ENCODE measurements at places on chromosomes 4 and X.

- no peak for DNase-seq
Measured at GRCh38 chr4:122815248-122815647, 11.4 kb upstream of the FGF2 start.

GRCh38 chrX:118355225-118355920 lies 9.5 kb downstream of the WDR44 start:
- DNase-seq, result no peak

- no peak for DNase-seq
Measured at GRCh38 chr4:32258986-32259385, 1538.8 kb downstream of the PCDH7 start.

DNA sequence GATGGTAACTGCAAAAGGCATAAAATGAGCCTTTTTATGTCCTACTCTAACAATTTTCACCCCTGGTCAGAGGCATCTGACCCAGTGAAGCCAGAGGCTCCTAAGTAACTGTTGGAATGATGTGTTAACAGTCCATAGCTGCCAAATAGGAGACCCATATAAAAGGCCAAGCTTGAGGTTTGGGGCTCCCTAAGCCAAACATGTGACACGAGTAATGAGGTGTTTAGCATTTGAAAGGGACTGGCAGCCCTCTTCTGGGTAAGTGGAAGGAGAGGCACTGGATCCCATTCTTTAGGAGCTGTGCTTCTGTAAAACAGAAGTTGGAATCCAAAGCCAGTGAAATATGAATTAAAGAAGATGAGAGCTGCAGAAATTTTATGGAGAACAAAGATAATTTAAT lies 100.6 kb upstream of the PNPLA4 start:
- no peak for DNase-seq

GRCh38 chrX:150692831-150693724 lies at the start of gene MTMR1:
Gene MTMR1, plus strand, starts transcription at chrX:150693396. Its CDS starts 135 bp downstream, at chrX:150693531.
- peak; percentile 58 for DNase-seq

GRCh38 chr4:129264008-129264657 lies 168.2 kb downstream of the C4orf33 start:
- no peak for DNase-seq

GRCh38 chr4:38378478-38378877 lies 285.5 kb upstream of the KLF3 start:
- DNase-seq, result no peak

DNA sequence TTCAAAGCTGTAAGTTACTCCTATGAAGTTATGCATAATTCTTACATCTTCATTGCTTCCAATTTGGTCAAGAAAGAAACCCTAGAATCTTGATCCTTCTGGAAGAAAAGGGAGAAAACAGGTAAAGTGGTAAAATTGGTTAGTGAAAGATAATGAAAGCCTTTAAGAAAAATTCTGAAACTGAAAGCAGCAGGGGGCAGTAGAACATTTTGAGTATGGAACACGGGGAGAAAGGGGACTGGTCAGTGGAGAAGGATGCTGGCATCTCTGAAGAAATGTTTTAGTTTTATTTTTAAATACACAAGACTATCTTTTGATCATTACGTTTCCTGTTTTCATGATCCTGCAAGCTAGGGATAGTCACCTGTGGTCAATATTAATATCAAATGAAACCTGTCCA lies 54.3 kb downstream of the SLIT2 start:
- DNase-seq, result no peak

DNA sequence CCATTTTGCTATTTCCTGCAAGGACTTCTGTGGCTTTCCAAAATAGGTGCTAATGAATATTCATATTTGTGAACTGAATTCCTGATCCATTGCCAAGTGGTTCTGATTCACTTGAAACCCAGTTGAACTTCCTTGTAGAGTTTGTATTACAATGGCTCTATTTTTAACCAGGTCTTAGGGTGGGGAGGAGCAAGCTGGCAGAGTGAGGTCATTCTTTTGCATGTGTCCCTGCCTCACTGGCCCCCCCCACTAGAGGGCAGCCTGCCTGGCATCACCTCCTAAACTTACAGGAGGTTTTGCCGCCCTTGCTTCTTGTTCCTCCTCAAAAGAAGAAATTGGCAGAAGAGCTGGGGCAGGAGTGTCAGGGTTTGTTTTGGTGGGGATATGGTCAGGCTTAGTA lies 10.5 kb downstream of the PTTG2 start:
- peak; percentile 62 for DNase-seq

DNA sequence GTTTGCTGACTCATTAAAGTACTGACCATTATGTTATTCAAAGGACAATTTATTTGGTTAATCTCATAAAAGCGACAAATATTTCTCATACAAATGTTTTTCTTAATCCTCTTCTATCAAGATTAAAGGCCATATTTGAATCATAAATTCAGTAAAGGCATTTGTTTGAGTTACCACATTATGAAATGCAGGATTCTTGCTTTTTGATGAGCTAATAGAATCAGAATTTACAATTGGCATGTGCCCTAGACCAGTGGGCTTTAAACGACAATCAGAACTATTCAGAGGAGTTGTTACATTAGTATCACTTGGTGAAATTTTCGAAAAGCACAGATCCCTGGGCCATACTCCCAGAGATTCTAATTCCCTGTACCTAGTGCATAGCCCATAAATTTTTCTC lies 55.3 kb downstream of the KLHL4 start:
- no peak for DNase-seq

- no peak for DNase-seq
Measured at GRCh38 chr4:149095811-149096210, 653.6 kb upstream of the NR3C2 start.

DNA sequence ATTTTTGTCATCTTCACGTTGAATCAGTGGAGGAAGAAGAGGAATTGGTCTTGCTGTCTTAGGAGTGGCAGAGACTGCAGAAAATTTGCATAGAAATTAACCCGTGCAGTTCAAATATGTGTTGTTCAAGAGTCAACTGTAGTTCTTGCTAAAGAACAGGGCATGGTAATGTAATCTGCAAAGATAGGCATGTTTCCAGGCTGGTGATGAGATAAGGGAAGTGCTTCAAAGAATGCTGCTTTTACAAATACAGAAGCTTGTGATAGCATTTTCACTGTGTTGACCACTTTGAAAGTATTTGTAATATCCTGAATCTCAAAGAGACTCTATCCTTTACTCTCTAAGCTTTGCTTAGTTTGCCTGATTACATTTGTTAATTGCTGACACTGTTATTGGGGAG lies 60.1 kb downstream of the PRRG1 start:
- no peak for DNase-seq

- no peak for DNase-seq
Measured at GRCh38 chr4:47372561-47372960, 90.9 kb downstream of the COMMD8 start.

- DNase-seq, result no peak
Measured at GRCh38 chr4:147736458-147736857, 4.6 kb downstream of the ARHGAP10 start.

DNA sequence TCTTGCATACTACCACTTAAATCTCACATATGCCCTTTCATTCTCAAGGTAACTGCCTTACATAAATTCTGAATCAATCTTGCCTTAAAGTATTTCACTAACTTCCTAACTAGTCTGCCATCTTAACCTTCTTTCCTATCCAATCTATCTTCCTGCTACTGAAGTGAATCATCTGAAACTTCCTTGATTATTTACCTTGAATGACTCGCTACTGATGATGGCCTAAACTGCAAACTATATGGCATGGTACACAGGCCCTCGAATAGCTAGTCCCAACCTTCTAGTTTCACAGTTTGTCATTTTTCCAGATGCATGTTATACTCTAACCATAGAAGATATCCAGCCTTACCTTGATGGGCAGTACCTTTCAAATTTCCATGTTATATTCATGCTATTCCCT lies 19.9 kb downstream of the PHKA1 start:
- no peak for DNase-seq

- DNase-seq, result no peak
Measured at GRCh38 chr4:70674191-70674590, 7.9 kb upstream of the JCHAIN start.

DNA sequence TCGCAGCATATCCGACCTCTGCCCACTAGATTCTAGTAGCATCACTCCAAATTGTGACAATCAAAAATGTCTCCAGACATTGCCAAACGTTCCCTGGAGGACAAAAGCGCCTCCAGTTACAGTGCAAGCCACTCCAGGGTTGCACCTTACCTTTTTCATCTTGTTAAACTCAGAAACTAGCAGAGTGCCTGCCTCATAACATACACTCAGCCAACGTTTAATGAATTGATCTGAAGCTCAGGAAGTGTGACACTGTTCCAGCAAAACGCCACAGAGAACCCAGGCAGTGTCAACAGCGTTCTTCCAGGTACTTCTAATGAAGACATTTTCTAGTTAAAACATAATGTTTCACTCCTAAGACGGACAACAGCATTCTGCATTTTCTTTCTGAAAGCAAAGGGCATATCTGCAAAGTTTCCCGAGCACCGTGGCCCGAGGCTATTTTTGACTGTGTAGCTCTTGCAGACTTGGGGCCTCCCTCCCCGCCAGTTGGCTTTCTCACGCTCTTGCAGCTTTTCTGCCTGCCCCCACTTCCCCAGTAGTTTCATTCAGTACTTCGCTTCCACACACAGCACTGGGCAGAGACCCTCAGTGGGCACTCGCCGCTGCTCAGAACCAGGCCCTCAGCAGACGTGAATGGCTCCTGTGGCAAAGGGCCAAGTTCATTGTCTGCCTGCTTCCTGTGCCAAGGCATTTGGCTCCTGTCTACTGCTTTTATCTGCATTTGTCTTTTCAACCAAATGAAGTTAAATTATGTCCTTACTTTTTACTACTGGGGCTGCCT lies 133.4 kb upstream of the TTC29 start:
- no peak for DNase-seq

- DNase-seq, result no peak
Measured at GRCh38 chrX:14013054-14013453, 16.6 kb downstream of the GEMIN8 start.

DNA sequence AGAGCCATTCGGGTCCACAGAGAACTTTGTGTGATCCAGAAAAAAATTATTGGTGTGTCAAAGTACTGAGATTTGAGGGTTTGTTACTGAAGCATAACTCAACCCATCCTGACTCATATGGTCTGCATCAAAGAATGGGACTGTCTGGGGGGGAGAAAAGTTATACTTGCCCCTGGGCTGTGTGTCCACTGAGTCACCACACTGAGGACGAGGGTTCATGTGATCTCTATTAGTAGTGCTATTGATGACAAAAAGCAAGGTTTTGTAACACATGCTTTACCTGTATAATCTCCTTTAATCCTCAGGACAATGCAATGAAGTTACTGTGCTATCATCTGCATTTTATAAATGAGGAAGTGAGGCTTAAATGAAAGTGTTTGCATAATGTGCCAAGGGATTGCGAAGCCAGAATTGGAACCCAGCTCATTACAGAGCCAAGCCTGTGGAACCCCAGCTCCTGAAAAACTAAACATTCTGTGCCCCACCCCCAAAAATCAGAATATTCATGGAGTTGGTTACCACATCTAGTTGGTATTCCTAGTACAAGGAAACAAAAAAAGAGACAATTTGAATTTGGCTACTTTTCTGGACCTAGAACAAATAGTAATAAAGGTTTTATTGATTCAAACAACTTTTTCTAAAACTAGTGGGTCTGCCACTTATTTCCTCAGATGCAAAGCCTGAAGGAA lies 31.2 kb downstream of the CCDC149 start:
- DNase-seq, result no peak

GRCh38 chr4:110671679-110672078 lies 48.8 kb upstream of the PITX2 start:
- DNase-seq, result no peak

- DNase-seq, result no peak
Measured at GRCh38 chr4:26815199-26815598, 45.4 kb upstream of the STIM2 start.

DNA sequence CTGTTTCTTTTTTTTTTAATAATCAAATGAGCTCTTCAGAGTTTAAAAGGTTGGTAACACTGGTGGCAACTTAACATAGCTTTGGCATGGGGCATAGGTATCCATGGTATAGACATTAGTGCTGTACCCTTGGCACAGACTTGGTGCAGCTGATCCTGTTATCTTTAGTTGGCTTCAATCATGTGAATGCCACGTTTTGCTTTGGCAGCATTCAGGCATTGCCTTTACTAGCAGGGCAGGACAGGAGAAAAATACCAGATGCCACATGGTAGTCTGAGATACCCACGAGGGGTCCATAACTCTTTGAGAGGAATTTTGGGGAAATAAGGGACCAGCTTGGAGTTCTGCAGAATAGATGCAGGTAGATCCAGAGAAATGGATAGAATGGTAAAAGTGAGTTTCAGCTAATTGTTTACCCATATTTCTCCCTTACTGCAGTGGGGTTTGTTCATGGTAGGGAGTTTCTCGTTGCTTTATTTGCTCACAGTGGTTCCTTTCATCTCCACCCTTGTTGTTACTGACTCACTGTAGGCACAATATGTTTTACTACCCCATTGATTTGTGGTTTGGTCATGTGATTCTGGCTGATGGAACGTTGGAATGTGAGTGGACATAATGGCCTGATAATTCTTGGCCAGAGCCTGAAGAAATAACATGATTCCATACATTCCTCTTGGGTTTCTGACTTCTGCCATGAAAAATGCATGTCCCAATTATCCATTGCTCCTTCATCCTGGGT lies 342.7 kb downstream of the GLUD2 start:
- no peak for DNase-seq

GRCh38 chr4:126799971-126800574 lies 832.7 kb upstream of the INTU start:
- DNase-seq, result no peak

GRCh38 chr4:53734584-53735353 lies 143.5 kb upstream of the LNX1 start:
- no peak for DNase-seq

DNA sequence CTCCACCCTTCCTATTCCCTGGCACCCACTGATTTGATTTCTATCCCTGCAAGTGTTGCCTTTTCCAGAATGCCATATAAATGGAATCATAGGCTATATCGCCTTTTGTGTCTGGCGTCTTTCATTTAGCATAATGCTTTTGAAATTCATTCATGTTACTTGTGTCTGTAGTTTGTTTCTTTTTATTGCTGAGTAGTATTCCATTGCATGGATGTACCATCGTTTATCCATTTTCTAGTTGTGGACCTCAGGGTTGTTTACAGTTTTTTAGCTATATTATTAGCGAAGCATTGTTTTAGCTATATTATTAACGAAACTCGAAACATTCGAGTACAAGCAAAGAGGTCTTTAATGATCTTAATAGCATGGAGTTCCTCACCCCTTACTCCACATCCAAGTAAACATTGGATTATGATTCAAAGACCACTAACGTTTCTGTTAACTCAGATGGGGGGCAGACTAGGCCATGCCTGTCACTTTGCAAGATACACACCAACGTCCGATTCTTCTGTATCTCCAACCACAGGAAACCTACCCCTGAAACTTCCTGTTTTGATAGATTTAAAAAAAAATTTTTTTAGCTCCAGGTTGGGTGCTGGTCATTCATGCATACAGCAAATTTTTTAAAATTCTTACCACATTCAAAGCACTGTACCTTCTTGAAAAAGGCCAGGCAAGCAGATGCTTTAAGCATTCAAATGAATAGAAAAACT lies 1.1 kb downstream of the DCK start:
- no peak for DNase-seq

DNA sequence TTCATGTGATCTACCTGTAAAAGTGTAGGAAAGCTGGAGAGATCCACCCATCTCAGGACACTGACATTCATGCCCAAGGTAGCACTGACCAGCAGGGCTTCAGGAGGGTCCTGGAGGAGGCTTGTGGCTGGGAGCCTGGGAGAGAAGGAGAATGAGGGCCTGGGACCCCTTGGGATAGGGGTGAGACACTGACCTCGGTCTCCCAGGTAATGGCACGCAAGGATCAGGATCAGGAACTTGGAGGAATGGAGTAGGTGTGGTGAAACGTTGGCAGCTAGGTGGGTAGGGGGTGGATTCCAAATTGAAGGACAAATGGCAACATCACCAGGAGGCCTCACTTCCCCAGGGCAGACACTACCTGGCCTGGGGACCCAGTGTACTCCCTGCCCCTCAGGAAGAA lies 12.4 kb upstream of the RGS12 start:
- peak; percentile 0 for DNase-seq

GRCh38 chrX:6826856-6827255 lies 291.9 kb upstream of the VCX3A start:
- no peak for DNase-seq

Measured in activated CD8-positive, alpha-beta T cell treated with anti-CD3 and anti-CD28 coated beads, Interleukin-2, amount 10 ng/mL, durations not matched to agents 7 days and 5 days (primary cell).